Skin of body (tissue), 3 donors: ENCODE measurements at places on chromosomes 11 and 22. TPM values are rescaled to one million over a fixed set of nuclear protein-coding genes. Genes with fewer than 3 reads are reported as not detected.

GRCh38 chr22:28931844-28932567 lies 48.6 kb downstream of the ZNRF3 start:
- no peak for DNase-seq

GRCh38 chr11:74988541-74989259 lies at the start of gene NEU3:
Gene NEU3, plus strand, starts transcription at chr11:74988933. Its CDS starts 128 bp downstream, at chr11:74989061.
- peak; percentile 20 for DNase-seq

GRCh38 chr22:19636696-19637407 lies 77.5 kb upstream of the SEPTIN5 start:
- DNase-seq: no peak

The DEFB131B gene
- not detected for total RNA-seq

- no peak for DNase-seq
These were observed 18.1 kb upstream of the MYH9 start for GRCh38 chr22:36405671-36406538.

GRCh38 chr11:110085255-110085838 lies 7.8 kb upstream of the ZC3H12C start:
- peak; percentile 6 for DNase-seq

- DNase-seq: no peak
These were observed 12.6 kb upstream of the SERPINH1 start for GRCh38 chr11:75549370-75549958.

GRCh38 chr22:17601031-17601430 lies 27.5 kb downstream of the ATP6V1E1 start:
- no peak for DNase-seq
